ENCODE measurements at places on chromosomes 13 and 19.

DNA sequence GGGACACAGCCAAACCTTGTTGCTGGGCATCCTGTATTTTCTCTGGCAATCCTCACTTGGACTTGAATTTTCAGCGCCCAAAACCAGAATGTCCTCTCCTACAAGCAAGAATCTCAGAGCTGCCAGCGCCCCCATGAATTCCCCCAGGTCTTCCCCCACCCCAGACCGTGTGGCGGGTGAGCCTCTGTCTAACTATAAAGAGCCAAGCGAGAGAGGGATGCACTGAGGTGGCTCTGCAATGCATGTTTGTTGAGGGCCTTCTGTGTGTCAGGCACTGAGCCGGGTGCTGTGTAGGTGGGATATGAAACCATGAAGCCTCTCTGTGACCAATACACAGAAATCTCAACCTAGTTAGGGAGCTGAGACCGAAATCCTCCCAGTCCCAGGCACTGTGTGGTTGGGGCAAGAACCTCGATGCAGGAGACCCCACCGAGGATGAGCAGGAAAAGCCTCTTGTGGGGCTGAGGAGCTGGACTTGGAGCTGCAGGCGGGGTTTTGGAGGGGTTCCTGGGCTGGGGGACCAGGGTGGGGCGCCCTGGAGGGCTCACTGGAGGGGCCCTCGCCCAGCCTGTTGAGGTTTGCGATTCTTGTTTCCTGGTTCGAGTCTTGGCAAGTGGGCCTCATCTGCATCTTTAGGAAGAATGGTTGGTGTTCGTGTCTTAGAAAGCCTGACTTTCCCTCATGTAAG lies 12.4 kb upstream of the PROZ start:
- no peak for DNase-seq

- DNase-seq, result no peak
Measured at GRCh38 chr13:108257248-108257647, 12.3 kb upstream of the TNFSF13B start.

DNA sequence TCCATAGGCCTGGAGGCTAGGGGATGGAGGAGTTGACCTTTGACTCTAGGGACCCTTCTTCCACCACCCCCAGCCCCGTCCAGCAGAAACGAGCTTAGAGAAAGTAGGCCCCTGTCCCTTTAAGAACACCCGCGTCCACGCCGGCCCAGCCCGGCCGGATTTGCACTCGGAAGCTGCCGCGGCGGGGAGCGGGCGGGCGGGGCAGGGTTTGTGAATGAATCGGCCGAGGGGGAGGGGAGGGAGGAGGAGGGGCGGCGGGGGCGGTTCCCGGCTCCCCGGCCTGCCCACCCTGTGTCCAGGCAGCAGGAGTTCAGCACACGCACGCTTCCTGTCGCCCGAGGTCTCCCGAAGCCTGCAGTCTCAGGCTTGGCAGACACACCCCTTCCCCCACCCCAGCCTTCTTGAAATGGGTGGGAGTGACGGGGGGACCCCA lies 1.5 kb downstream of the UNC13A start:
- DNase-seq, result peak; percentile 39

DNA sequence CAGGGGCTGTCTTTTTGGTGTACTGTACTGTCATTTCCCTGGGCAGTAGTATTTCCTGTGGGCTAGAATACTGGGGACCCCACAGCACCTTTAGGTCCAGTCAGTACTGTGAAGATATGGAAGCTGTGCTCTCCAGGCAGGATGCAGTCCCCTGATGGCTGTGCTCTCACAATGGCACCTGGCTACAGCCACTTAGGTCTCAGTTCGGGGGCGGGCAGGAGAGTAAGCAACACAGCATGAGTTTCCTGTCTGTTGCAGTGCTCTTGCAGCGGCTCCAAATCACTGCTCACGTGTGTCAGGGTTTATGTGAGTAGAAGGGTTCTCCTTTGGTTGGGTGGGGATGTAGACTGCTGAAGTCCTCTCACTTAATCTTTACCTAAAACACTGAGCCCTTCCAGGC lies 810.4 kb downstream of the DACH1 start:
- DNase-seq, result no peak

DNA sequence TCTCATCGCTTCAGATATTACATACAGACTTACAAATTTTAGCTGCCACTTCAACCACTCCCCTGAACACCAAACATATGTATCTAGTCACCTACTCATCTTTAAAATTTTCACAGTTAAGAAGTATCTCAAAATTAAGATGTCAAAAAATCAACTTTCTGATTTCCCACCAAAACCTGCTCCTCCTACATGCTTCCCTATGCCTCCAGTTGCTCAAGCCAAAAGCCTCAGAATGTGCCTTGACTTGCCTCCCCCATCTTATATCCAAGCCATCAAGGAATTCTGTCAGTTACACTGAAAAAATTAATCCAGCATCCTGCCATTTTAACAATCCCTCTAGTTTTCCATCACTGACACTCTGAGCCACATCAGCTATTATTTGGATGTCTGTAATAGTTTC lies 85.0 kb downstream of the SPRY2 start:
- DNase-seq, result no peak

- no peak for DNase-seq
Measured at GRCh38 chr13:24672141-24673132, 7.8 kb upstream of the ATP12A start.

GRCh38 chr19:53880711-53881481 lies 1.1 kb upstream of the PRKCG start:
- no peak for DNase-seq

DNA sequence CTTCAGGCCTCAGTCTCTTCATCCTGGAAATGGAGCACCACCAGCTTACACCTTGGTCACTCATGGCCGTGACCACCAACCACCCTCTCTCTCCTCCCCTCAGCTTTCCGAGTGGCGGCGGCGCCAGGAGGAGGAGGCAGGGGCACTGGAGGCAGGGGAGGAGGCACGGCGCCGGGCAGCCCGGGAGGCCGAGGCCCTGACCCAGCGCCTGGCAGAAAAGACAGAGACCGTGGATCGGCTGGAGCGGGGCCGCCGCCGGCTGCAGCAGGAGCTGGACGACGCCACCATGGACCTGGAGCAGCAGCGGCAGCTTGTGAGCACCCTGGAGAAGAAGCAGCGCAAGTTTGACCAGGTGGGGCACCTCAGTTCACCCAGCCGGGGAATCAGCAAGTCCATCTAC lies 47.7 kb downstream of the KCNC3 start:
- no peak for DNase-seq

- no peak for DNase-seq
Measured at GRCh38 chr13:88707646-88708045, 1036.5 kb downstream of the SLITRK5 start.

- no peak for DNase-seq
Measured at GRCh38 chr13:71621174-71622124, 245.6 kb downstream of the DACH1 start.

DNA sequence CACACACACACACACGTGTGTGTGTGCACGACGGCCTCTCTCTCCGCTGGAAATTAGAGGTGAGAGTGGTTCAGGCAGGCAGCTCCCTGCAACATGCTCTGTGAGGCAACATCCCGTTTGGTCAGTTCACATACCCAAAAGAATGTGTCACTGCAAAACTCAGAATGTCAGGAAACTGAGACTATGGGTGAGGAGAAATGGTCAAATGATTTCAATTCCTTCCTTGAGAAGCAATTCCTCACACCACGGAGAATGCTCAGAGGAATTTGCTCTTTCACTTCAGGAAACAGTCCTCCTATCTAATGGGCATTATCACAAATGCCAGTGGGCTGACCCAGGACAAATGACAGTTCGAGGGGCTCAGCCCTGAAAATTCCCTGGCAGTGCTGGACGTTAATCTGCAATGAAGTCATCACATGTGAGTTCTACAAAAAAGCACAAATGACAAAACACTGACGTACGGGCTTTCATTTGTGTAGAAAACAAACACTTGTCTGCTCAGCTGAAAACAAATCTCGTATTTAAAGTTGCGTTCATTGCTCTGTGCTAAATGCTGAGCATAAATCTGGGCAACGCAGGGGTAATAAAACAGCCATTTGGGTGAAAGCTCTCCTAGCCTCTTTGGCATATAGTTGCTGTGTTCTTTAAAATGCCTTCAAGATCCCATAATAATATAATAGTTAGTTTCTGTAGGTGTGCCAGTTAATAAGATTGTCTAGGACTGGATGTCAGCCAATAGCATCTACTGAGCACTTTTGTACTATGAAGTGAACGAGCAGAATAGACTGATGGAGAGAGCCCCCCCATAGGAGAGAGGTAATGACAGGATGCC lies 18.6 kb upstream of the LATS2 start:
- DNase-seq, result no peak

DNA sequence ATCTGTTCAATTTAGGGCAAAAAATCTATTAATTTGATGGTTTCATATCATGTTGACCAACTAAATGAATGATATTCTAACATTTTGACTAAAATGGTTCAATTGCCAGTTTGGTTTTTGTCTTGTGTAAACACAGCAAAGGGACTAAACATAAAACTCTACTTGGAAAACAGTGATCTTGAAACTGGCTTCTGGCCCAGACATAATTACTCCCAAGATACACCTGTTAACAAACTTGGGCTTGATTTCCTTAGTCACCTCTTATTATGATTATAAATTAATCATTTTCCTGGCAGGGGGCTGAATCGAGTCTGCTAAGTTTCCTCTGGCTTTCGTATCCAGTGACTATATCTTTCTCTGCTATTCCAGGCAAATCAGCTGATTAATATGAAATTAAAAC lies 78.0 kb upstream of the OXGR1 start:
- DNase-seq, result no peak

DNA sequence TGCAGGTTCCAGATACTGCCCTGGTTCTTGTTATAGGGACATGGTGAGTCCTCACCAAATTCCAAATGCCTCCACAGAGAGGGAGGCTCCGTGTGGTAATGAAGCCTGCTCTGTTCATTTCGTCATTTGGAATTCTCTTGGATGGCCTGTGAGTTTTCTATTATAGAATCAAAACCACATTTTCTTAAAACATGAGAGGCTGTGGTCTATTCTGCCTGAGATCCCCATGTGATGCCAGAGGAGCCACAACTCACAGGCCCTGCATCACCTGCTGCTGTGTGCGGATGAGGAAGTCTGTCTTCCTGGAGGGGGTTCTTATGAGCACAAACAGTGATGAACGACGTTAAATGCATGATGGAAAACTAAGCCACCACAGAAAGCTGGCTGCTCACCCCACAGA lies 264.4 kb downstream of the UQCRFS1 start:
- DNase-seq, result no peak

- DNase-seq, result no peak
Measured at GRCh38 chr19:370641-371330, 26.2 kb upstream of the MIER2 start.

GRCh38 chr13:40103864-40104263 lies 448.4 kb downstream of the COG6 start:
- DNase-seq, result no peak

GRCh38 chr19:1438933-1439354 lies 748 bp downstream of the RPS15 start:
- DNase-seq, result no peak

DNA sequence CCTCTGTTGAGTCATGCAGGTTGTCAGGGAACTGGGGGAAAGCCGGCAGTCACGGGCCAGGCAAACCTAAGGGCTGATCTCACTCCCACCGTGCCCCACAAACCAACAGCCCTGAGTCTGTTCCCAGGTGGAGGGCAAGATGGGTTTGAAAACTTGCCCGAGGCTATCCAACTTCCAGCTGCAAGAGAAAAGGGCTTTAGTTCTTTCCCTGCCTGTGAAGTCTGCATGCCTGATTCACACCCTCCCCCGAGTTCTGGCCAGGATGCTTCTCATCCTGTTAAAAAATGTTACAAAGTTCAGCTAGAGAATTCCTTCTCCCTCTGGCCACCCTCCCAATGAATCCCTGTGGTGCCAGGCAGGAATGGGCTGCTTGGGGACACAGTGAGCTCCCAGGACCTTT lies 33.1 kb downstream of the MYO16 start:
- no peak for DNase-seq

GRCh38 chr19:51460164-51460992 lies 2.1 kb upstream of the SIGLEC8 start:
- DNase-seq, result no peak

DNA sequence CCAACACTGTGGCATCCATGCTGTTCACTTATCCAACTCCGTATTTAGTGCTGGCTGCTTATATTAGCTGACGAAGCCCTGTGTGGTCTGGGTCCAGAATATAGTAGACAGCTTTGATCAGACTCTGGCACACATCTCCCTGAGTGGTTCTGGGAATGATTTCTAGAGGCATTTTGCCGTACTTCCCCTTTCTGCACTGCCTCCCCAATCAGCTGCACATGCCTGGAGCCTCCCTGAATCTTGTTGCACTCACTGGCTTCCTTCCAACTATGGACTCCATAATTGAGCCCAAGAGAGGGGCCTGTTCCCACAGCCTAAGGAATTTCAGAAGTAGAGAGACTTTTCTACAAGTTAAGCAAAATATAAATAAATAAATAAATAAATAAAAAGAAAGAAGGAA lies 30.4 kb upstream of the PCDH8 start:
- no peak for DNase-seq

- DNase-seq, result peak; percentile 38
Measured at GRCh38 chr13:44768239-44768638, 192.1 kb upstream of the TSC22D1 start.

DNA sequence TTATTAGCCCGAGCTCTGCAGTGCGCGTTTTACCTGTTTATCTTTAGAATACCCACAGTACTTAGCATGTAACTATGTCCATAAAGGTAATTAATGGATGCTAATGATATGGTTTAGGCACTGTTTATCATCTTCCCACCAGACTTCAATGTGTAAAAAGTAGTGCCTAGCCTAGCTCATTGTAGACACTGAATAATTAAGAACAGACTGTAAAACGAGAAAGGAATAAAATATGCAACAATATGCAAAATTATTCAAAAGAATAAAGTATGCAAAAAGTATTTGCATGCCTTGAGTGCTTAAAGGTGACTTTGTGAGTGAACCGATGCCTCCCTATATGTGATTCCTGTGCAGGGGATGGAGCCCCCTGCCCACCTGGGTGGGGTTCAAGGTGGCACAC lies 35.7 kb upstream of the RNF113B start:
- DNase-seq, result no peak

DNA sequence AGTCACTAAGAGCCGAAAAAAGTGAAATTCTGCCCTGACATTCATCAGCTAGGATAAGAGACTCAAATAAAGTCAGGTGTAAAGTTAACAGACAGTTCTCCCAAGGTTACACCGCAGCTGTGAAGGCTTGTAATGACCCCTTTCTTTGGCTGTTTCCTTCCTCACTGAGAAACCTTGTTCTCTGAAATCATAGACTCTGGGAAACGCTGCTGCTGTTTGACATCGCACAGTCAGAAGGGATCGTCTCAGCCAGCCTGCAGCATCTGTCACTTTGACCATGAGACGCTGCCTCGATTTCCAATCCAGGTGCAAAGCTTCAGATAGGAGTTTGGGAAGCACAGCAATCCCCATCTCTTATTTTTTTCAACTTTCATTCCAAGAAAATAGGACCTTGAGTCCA lies 678 bp downstream of the BCAT2 start:
- DNase-seq, result peak; percentile 22

DNA sequence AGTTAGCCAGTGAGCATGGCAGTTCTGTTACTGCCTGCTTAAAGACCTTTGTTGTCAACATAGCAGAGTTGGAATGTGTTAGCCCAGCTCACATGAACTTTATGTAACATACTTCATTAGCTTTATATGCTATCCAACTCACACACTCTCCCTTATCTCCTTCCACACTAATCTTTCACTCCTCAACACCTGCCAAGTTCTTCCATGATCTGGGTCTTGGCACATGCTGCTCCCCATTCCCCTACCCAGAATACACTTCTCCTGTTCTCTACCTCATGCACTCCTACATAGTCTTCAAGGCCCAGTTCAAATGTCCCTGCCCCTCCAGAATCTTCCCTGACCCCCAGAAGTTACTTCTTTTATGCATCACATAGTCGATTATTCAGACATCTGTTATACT lies 179.3 kb downstream of the KATNAL1 start:
- no peak for DNase-seq

GRCh38 chr13:41651413-41652058 lies 194.2 kb downstream of the RGCC start:
- DNase-seq, result no peak

All from GM20000 (cell line).